Activated T-helper 2 cell treated with anti-CD3 and anti-CD28 coated beads, Interferon-gamma antibody, Interleukin-2, Interleukin-4, amounts not matched to agents 10 μg/mL and 5 μg/mL and 100 μg/mL, durations not matched to agents 14 hours and 24 hours and 36 hours (primary cell): ENCODE measurements at places on chromosomes 5 and 9. TPM values are rescaled to one million over a fixed set of nuclear protein-coding genes. Genes with fewer than 3 reads are reported as not detected.

Gene TLR4
- not detected in 2 replicates for total RNA-seq

Gene RAD1
- total RNA-seq: 37.6 and 42.3 TPM in 2 replicates

Gene PCDHGC5
- total RNA-seq: not detected in 2 replicates

Gene RNF224
- total RNA-seq: not detected in 2 replicates

Gene AJM1
- 5.0 and 5.1 TPM in 2 replicates for total RNA-seq

Gene FABP6
- total RNA-seq: not detected in 2 replicates

Gene PCDHGA5
- total RNA-seq: 0.43 and 0.51 TPM in 2 replicates

Gene PCDHGA10
- 0.21 and 0.34 TPM in 2 replicates for total RNA-seq

Gene MOCS2
- 14.7 and 15.4 TPM in 2 replicates for total RNA-seq

Gene RGS7BP
- not detected in 2 replicates for total RNA-seq

Gene LPCAT1
- total RNA-seq: 78.4 and 79.0 TPM in 2 replicates

Gene SHROOM1
- 7.7 and 9.3 TPM in 2 replicates for total RNA-seq

Gene SEC61B
- total RNA-seq: 208 and 223 TPM in 2 replicates

Gene PCDHAC2
- total RNA-seq: not detected in 2 replicates
